ENCODE measurements at places on chromosomes 12 and 14. TPM values are rescaled to one million over a fixed set of nuclear protein-coding genes. Genes with fewer than 3 reads are reported as not detected.

DNA sequence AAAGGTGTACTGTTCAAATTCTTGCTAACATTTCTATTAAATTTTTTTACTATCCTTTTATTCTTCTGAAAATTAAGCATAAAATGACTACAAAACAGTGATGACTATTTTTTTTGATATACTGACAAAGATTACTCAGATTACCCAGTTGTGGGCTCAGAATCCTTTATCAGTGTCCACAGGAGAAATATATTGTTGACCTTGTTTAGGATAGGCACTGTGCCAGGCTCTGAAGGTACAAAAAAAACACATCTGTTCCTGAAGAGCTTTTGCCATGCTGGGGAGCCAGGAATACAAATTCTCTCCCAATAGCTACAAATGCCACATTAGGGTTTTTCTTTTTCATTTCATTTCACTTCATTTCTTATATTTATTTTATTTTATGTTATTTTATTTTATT is 26.9 kb upstream of the GCH1 start:
- DNase-seq: no peak

GRCh38 chr14:105315211-105315721 is 718 bp downstream of the PACS2 start:
- DNase-seq: peak; percentile 37

DNA sequence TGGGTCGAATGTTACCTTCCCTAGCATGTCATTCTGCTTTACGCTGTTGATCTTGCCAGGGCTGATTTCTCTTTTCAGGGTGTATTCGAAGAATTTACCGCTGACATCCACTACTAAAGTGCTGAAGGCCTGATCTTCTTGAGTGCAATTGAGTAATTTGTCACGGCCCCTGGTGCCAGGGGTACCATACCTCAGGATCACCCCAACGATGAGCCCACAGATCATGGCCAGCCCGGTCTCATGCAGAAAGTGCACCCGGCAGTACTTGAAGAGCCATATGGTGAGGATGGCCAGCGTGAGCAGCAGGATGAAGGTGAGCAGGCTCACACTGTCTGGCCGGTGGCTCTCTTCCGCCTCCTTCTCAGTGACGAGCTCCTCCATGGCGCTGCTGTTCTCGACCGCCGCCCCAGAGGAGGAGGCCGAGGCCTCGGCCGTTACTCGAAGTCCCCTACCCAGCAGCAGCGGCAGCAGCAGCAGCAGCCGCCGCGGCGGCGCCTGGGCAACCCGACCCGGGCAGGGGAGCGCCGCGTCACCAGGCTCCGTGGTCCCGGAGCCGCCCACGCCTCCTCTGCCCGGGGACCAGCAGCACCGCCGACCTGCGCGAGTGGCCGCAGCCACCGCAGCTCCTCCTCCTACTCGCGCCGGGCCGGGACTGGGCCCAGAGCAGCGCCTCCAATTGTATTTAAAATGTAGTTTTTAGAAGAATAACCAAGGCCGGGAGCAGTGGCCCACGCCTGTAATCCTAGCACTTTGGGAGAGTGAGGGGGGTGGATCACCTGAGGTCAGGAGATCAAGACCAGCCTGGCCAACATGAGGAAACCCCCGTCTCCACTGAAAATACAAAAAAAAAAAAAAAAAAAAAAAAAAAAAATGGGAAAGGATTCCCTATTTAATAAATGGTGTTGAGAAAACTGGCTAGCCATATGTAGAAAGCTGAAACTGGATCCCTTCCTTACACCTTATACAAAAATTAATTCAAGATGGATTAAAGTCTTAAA is 58.5 kb upstream of the TMPO start:
- peak; percentile 66 for DNase-seq

- DNase-seq: no peak
These were observed 37.7 kb downstream of the CFL2 start for GRCh38 chr14:34676516-34677211.

- no peak for DNase-seq
These were observed 408 bp upstream of the CACNA2D4 start for GRCh38 chr12:1918884-1919236.

Gene SLC4A8
- 16.6 TPM for total RNA-seq

DNA sequence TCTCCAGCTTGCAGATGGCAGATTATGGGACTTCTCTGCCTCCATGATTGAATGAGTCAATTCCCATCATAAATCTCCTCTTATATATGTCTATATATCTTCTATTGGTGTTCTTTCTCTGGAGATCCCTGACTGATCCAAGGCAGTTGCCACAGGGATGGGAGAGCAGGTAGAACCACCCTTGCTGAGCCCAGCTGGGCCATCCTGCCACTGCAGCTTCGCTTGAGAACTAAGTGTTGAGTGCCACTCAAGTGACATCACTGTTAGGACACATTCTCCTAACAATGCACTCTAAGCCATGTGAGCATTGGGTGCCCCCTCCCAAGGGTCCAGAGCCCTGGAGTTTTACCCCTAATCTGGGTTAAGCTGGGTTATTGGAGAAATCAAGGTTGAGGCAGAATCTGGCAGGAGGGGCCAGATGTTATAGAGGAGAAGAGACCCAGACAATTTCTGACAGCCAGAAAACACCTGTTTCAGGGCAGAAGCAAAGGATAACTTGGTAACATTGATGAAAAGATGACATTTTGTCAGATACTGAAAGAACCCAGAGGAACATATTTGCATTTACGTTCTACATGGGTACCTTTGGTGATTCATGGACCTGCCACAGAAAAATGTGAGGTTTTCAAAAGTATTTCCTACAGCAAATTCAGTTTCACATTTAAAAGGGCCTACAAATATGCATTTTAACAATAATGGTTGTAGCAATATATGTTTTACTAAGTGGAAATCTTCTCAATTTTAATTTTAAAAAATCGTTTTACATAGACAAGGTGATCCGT is 57.2 kb upstream of the MAX start:
- DNase-seq: no peak

GRCh38 chr12:115070313-115070712 is 386.3 kb upstream of the TBX3 start:
- peak; percentile 13 for DNase-seq

GRCh38 chr14:24178399-24179178 is 6.7 kb downstream of the REC8 start:
- no peak for DNase-seq

DNA sequence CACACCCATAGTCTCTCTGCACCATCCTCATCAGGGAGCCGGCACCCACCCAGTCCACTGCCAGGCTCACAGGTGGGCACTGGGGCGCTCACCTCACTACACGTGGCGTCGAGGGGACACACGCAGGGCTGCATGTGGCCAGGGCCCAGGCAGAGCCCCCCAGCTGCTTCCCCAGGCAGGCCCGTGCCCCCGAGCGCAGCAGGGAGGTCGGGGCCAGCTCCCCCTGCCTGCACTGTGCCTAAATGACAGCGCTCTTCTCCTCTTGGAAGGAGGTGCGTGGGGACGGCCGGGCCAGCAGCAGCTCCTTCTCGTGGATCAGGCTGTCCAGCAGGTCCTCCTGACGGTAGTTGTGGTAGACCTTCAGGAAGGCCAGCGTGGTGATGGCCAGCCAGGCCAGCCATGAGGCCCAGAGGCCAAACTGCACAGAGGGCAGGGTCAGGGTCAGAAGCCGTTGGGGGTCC is 11.3 kb downstream of the TMEM179 start:
- DNase-seq: no peak

DNA sequence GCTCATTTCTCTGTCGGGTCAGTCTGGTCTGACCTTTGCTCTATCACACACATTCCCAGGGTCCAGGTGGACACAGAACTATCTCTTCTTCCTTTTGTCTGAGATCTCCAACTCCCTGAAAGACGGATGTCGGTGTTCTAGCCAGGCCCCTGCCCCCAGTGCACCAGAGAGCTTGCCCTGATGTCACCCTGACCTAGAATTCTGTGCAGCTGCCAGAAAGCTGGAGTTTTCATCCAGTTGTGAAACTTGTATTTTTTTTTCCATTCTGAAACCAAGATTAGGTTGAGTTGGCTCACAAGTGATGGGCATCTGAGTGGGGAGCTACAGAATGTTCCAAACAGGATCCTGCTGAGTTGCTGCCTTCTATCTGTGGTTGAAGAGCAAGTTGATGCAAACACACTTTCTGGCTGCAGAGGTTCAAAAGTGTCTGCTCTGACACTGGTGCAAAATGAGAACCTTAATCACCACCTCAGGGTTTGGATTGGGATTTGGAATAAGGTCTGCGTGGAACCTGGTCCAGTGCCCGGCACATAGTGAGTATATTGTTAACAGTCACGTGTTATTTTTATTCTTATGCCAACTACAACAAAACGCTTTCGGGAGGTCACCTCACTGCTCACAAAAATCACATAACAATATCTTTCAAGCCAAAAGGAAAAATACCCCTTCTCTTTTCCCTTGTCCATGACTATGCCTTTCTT is 211.5 kb downstream of the SLC15A4 start:
- DNase-seq: no peak

GRCh38 chr12:106837782-106838181 is 63.3 kb downstream of the RIC8B start:
- no peak for DNase-seq
